ENCODE measurements at places on chromosomes 1 and 21.
A peak's percentile ranks its signal among the peaks of the same experiment; 100 is the strongest.

- peak; percentile 64 for DNase-seq
These were observed 14.4 kb downstream of the PRCC start for GRCh38 chr1:156781585-156782186.

DNA sequence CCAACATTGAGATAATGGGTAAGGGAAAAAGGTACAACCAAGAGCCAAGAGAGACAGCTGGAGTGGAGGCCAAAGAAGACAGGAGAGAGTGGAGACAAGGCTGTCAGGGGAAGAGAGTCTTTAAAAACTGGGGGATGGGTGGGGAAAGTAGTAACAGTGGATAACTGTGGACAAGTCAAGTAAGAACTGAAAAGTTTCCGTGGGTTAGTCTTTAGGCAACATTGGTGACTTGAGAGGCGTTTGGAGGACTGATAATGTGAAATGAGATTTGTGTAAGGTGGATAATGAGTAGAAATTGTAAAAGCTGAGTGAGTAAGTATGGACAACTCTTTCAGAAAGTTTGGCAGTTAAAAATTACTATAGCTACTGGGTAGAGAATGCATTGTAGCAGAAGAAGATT is 10.4 kb downstream of the PPP2R5A start:
- no peak for DNase-seq

DNA sequence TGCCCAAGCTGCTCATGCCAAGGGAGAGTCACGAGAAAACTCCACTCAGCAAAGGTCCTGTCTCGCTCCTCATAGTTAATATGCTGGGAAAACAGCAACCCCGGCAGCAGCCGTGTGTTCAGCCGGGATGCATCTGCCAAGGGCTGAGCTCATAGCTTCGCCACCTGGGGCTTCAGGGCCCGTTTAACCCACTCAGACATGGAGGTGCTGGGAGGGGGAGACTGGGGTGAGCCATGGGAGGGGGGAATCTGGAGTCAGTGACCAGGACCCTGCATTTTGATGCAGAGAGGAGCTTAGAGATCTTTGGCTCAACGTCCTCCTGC is 283.4 kb downstream of the PTPRU start:
- no peak for DNase-seq

GRCh38 chr1:179126338-179127060 is 44.6 kb downstream of the TOR3A start:
- no peak for DNase-seq

- DNase-seq, result peak; percentile 92
These were observed 146.0 kb downstream of the PLA2G4A start for GRCh38 chr1:186974774-186975181.

DNA sequence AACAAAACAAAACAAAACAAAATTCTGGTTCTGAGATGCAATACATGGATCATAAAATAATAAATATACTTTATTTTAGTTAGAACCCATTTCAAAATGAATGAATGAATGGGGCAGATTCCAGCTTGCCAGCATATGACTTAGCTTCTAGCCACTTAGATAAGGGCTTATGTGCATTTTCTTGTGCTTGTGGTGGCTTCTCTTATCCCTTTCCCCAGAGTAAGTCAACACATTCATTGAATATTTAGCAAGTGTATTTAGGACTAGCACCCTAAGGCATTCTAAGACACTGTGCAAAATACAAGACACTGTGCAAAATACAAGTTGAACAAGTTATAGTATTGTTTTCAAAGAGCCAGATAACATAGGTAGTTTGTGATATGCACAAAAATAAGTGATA is 4.7 kb downstream of the ADIPOR1 start:
- DNase-seq, result no peak

DNA sequence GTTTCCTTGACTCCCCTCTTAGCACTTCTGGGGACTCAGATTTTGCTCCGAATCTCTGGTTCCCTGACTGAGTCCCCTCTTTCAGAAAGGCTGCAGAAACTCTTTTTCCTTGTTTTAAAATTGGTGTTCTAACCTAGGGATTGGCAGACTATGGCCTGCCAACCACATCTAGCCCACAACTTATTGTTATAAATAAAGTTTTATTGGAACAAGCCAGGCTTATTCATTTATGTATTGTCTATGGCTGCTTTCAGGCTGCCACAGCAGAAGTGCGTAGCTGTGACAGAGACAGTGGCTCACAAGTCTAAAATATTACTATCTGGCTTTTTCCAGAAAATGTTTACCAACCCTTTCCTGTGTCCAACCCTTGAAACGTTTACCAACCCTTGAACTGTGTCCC is 81.7 kb downstream of the IER5 start:
- DNase-seq, result no peak

DNA sequence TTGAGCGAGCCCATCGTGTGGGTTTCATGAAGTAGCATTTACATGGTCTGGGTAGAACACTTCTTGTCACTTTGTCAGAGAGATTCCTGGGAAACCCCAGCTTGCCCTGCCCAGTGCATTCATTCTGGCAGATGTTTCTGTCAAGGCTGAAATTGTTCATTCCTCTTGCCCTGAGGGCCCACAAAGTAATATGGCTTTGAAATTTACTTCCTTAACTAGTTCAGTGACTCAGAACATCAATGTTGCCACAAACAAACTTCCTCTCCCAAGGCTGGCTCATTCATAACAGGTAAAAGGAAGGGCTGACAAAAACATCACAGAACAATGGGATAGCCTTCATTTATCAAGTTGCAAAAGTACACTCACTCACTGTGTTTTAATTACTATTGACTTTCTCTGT is 5.0 kb upstream of the KIAA0040 start:
- no peak for DNase-seq

DNA sequence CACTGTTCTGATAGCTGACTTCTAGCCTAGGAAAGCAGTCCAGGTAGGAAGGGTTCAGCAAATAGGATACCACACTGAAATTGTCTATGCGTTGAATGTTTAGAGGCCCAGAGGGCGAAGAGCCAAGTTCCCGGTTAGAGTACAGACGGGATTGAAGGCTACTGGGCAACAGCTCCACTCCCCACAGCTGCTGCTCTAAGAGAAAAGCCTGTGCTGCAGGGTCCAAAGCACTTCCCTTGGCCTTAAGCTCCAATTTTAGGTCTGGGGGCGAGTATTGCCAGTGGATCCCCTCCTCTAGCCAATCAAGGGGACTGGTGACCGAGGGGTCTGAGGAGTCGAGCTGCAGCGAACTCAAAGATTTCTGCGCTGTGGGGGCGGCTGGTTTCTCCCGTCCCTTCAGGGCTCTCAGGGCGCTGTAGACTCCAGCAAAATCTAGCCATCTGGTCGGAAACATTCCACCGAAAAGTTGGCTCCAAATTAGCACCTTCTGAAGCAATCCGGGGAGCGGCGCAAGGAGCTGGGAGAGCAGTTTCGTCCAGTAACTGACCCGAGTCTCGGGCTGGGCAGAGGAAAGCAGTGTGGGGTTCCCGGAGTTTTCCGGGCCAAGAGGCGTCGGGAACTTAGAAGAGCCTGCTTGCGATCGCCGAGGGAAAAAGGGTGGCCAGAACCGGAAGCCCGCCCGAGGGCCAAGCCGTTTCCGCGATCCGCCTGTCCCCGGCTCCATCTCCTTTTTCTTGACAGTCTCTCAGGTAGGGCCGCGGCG is 748 bp downstream of the PPP1R15B start:
- DNase-seq, result no peak

GRCh38 chr1:176656257-176656995 is 193.5 kb downstream of the PAPPA2 start:
- DNase-seq, result peak; percentile 93

DNA sequence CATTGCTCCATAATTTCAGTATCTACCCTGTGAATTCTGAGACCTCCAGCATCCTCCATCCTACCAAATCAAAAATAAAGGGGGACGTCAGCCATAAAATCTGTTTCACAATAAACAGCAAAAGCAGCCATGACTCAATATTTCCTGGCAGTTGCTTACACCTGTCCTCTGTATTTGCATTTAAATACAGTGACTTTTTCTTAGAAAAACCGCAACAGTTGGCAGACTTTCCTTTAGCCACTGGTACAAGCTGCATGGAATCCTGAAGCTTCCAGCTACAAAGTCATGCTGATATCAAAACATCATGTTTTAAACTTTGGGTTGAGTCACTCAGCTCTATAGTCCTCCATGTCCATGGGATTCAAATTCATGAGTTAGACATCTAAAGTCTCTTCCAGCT is 278.0 kb upstream of the KAZN start:
- peak; percentile 25 for DNase-seq

DNA sequence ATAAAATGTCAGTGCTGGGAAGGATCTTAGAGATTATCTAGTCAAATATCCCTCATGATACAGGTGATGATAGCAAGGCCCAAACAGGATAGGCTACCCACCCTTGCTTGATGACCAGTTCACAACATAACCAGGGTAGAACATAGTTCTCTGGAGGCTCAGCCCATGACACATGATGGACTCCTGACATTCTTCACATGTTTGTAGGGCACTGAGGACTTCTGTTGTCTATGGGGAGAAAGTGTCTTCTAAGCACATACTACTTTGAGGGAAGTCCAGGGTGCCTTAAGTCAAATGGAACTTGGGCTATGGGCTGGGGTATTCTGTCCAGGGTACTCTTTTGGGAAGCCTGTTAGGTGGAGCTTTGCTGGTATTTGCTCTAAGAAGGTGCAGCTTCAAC is 148.9 kb downstream of the GLUL start:
- DNase-seq, result no peak

DNA sequence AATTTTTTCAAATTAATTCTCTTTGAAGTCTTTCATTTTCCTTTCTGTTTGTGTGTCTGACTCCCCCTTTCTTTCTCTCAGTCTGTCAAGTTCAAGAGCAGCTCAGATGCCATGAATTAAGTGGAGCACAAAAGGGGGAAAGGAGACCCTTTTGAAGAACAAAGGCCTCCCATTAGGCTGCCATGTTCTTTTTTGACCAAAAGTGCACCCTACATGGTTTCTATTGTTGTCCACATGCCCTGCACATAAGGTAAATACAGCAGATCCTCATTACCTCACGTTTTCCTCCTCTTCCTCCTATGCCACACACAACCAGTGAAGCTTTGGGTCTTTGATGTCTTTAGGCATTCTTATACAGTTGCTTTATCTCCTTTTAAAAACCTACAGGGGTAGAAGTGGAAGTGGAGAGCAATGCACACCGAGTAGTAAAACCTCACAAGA is 47.7 kb downstream of the POU2F1 start:
- no peak for DNase-seq

DNA sequence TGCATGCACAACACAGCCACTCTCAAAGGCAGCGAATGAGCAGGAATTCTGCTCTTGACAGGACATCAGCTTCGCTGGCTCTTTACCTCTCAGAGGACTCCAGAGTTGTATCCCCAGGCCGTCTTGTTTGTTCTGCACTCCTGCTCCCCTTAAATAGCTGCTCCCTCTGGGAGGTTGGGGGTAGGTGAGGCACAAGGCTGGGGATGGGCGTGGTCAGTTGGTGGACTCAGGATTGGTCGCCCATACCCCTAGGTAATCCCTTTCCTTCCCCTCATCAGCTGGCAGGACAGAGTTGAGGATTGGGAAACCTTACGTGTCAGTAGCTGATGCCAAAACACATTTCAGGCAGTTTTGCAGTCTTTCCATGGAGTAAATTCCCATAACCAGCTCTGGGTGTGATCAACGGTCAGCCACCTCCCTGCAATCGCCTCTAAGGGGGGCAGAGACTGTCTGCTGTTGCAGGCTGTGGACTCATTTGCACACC is at the start of gene PLA2G2A:
Gene PLA2G2A (minus strand): TSS at position 125 of the 484 bp plus-strand sequence. CDS start 845 bp downstream, outside the sequence.
- no peak for DNase-seq

- DNase-seq, result no peak
These were observed 35.8 kb upstream of the IFNGR2 start for GRCh38 chr21:33367309-33367973.

- DNase-seq, result no peak
These were observed 33.4 kb downstream of the ADAMTS5 start for GRCh38 chr21:26933448-26933847.

- no peak for DNase-seq
These were observed 192.9 kb upstream of the HP1BP3 start for GRCh38 chr1:20980051-20980450.

GRCh38 chr1:168932539-168932938 is 174.0 kb upstream of the ATP1B1 start:
- no peak for DNase-seq

DNA sequence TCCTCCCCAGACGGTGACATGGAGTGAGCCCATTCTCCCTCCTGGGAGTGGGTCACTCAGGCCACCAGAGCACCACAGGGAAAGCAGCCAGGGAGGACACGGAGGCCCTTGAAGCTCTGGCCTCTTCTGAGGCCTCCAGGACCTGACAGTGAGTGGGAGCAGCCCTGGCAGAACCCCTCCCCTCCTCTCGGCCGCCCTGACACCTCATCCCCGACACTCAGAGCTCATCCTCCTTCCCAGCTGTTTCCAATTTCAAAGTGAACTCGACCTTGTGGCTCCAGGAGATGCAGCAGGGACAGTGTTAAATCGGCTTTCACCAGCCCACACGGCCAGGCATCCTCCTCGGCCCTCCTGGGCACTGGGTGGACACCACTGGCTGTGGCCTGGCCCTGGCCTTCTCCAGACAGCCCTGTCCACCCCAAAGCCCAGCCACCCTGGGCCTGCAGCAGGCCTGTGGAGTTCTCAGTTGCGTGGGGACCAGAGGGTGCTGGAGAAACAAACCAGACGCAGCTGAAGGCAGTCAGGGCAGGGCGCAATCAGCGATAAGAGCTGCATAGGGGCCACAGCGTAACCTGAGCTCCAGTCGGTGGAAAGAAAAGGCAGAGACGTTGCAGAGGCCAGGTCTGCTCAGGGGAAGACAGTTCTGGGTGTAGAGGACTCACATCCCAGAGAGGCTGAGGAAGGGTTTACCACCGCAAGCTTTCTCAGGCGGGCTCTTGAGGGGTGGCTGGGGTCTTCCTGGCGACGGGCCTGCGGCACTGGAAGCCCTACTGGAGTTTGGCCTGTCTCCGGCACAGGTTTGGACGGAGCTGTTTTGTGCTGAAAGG is 27.1 kb downstream of the FTCD start:
- no peak for DNase-seq

DNA sequence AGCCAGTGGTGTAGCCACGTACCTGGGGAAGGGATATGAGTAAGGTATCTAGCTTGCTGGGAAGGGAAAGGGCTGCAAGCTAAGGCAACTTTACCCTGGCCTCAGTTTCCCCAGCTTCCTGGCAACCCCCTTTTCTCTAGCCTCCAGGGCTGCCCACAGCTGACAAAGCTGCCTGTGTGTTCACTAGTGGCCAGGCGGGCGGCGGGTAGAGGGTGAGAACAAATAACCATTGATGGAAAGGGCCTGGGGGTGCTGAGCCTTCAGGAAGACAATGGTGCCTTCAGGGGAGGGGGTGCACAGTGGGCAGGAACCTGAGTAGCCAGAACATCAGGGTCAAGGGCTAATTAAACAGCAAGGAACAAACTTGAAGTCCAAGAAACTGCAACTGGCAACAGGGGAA is 6.1 kb downstream of the CERS2 start:
- no peak for DNase-seq

Data from GM04503 (cell line).